Smooth muscle cell of bladder (primary cell): ENCODE measurements at places on chromosomes 2 and 18. TPM values are rescaled to one million over a fixed set of nuclear protein-coding genes. Genes with fewer than 3 reads are reported as not detected.

The GPR45 gene
- not detected in 2 replicates for total RNA-seq

The GMPPA gene
- total RNA-seq, result 51.2 and 63.9 TPM in 2 replicates

The COL4A4 gene
- 0.14 and 0.65 TPM in 2 replicates for total RNA-seq

The SMCHD1 gene
- 79.2 and 97.0 TPM in 2 replicates for total RNA-seq
